NCI-H1436 treated with DMSO at 0.1 percent for 48 hours (cell line): ENCODE measurements at places on chromosomes 4 and X.

DNA sequence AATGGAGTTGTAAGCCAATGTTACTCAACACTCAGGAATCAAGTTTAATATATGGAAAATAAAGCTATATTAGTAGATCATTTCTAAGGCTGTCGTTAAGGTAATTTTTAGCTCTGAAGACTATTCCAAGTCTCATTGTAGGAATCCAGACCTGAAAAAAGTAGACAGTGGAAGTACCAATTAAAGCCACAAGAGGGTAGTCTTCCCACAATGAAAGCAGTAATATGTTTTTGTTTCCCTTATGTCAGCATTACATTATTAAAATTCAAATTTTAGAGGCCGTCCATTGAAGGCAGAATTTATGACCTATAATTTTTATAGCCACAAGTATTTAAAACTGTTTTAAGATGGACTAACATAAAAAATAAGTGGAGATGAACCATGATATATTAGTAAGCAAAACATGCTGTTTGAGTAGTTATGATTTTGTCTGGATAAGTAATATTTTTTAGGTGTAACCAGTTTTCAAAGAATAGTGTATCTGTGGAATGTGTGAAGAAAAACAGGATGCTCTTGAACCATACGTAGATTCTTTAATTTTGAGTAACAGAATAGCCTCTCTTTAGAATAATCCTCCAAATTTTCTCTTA lies 372.6 kb upstream of the TECRL start:
- no peak for DNase-seq

DNA sequence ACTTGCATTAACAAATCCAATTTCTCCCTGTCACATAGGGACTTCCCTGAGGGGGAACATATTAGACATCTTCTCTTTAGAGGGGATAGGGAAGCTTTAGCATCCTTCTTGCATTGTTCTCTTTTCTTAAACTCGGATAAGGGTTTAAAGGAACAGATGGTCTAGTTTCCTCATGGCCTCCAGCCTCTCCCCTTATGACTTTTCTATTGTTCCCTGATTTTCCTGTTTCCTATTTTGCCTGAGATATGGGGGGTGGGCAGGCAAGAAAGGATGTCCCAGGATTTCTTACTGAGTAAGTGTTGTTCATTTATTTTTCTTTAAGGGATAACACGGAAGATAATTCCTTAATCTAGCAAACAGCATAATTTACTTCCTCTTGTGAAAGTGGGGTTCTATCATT lies 107.7 kb upstream of the MAGEE2 start:
- no peak for DNase-seq

- DNase-seq, result no peak
Measured at GRCh38 chr4:26420913-26421312, 69.4 kb downstream of the CCKAR start.

DNA sequence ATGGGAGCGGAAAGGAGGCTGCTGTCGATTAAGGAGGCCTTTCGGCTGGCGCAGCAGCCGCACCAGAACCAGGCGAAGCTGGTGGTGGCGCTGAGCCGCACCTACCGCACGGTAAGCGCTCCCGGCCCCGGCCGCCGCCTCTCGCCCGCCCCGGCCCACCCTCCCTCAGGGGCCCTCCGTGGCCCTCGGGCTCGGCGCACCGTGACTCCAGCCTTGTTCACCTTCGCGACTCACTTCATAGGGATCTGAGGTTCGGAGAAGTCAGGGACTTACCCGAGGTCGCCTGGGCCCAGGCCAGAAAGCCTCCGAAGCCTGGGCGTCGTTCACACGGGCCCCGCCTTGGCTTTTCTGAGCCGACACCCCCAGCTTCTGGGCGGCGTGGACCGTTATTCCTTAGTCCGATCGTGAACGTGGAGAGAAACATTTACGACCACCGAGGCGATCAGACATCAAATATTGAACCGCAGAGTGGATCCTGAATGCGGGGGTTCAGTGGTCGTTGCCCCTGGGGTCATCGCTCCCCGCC lies 362 bp downstream of the NCAPG start:
- DNase-seq, result no peak

GRCh38 chrX:103586314-103586646 lies 965 bp downstream of the TCEAL4 start:
- no peak for DNase-seq

- DNase-seq, result no peak
Measured at GRCh38 chrX:120463241-120463640, 5.9 kb downstream of the LAMP2 start.

- DNase-seq, result no peak
Measured at GRCh38 chr4:48112017-48112667, 21.9 kb downstream of the TXK start.

GRCh38 chr4:2728221-2728620 lies 27.9 kb downstream of the TNIP2 start:
- no peak for DNase-seq

GRCh38 chrX:129746557-129747470 lies 8.0 kb downstream of the XPNPEP2 start:
- DNase-seq, result no peak

DNA sequence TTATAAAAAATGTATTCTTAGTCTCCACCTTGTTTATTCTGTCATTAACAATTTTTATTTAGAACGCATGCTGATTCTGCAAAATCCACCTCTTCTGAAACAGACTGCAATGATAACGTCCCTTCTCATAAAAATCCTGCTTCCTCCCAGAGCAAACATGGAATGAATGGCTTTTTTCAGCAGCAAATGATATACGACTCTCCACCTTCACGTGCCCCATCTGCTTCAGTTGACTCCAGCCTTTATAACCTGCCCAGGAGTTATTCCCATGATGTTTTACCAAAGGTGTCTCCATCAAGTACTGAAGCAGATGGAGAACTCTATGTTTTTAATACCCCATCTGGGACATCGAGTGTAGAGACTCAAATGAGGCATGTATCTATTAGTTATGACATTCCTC lies 75.6 kb upstream of the SMARCA5 start:
- no peak for DNase-seq

DNA sequence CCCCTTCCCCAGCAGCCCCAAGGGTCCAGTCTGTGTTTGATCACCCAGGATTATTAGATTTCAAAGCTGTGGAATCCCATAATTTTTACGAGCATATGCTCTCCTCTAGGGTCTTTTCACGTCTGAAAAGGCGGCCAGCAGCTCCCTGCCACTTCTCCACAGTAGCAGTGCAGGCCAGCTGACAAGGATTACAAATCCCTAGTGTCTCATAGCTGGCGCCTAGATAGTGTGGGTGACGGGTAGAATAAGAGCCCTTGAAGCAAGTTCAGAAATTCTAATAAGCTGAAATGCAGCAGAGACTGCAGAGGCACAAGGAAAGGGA lies 79.4 kb downstream of the RLIM start:
- no peak for DNase-seq

GRCh38 chr4:6079965-6080364 lies 61.7 kb upstream of the C4orf50 start:
- DNase-seq, result no peak

- DNase-seq, result no peak
Measured at GRCh38 chr4:156113138-156113765, 159.6 kb upstream of the CTSO start.

GRCh38 chr4:84964995-84965552 lies 1.4 kb downstream of the WDFY3 start:
- no peak for DNase-seq
